LHCN-M2 (cell line): ENCODE measurements at places on chromosomes 6 and 20. TPM values are rescaled to one million over a fixed set of nuclear protein-coding genes. Genes with fewer than 3 reads are reported as not detected.

BPIFB2 gene
- total RNA-seq: not detected in 2 replicates

SERPINB6 gene
- 150 and 160 TPM in 2 replicates for total RNA-seq

WFDC11 gene
- total RNA-seq: 1.2 TPM in 1 of 2 replicates, not detected in the other

FAM209B gene
- not detected in 2 replicates for total RNA-seq
